ENCODE measurements at places on chromosomes 2 and 18.

- no peak for DNase-seq
These were observed 186.6 kb upstream of the SMAD2 start for GRCh38 chr18:48116873-48117630.

GRCh38 chr2:241812730-241813643 is 4.0 kb downstream of the NEU4 start:
- no peak for DNase-seq

DNA sequence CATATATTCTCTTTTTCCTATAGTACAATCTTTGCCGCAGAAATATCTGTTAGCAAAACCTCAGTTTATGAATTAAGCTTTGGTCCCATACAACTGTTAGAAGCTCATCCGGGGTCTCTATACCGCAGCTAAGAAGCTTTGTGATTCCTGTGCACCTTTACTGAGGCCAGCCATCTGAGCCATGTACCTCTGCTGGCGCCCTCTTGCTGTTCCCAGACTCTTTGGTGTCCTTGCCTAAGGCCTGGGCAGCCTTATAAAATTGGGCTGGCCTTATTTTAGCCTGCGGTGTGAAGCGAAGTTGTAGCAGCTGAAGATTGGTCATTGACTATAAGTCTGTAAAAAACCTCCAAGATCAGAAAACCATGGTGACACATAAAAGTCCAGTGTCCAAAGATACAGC is 1135.1 kb upstream of the CHAC2 start:
- DNase-seq, result no peak

DNA sequence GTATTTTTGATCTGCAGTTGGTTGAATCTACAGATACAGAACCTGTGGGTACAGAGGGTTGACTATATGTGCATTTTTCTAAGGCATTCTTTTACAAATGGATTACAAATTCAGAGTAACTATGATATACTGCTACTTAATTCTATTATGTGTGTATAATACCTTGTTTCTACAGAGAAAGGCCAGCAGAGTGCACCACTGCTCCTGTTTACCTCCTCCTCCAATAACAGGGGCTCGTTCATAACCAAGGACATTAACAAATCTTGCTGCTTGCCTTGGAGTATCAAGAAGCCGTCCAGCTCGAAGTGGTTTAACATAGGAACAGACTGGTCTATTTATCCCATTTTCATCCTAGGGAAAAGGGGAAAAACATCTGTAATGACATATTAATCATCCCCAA is 16.4 kb downstream of the CEP76 start:
- DNase-seq, result no peak

- DNase-seq, result no peak
These were observed 708 bp upstream of the RPIA start for GRCh38 chr2:88690591-88691338.

DNA sequence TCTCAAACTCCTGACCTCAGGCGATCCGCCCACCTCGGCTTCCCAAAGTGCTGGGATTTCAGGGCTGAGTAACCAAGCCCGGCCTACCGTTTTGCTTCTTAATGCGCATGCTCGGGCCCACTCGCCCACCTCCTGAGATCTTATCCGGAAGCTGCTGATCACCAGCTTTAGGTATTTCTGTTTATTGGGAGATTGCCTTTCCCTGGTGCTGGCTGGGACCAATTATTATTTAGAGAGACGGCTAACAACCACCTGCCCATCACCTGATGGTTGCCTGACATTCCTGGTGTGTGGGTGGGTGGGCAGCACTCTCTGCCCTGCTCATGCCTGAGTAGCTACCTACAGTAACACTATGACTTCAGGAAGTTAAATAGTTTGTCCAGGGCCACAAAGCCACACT is 56.3 kb upstream of the ZNF532 start:
- DNase-seq, result no peak

DNA sequence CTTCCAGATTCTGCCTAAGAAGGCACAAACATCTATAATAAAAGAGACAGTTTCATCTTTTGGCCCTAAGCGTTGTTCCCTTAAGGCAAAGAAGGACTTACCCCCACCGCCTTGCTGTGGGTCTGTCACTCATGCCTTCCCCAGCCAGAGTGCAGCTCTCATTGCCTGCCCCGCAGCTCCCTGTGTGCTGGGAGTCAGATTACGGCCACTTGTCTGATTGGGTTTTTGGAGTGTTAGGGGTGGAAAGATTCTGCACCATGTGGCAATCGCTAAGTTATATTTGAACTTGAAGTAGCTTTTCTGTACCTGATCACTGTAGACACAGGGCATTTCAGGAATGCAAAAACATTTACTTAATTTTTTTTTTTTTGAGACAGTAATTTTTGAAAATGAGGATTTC is at the start of gene AQP4:
Gene AQP4 (minus strand): TSS at position 151 of the 400 bp plus-strand sequence. CDS start 18 bp downstream, at position 133.
- no peak for DNase-seq
